ENCODE measurements at places on chromosomes 2 and 18. TPM values are rescaled to one million over a fixed set of nuclear protein-coding genes. Genes with fewer than 3 reads are reported as not detected.

The PNPT1 gene
- 21.0 TPM for polyA plus RNA-seq

The CXCR2 gene
- 0.30 TPM for polyA plus RNA-seq

The KCNS3 gene
- 9.0 TPM for polyA plus RNA-seq

The PPIG gene
- polyA plus RNA-seq = 87.5 TPM

The POMC gene
- polyA plus RNA-seq = 2.0 TPM

The ASXL2 gene
- polyA plus RNA-seq = 5.5 TPM

The TMEFF2 gene
- polyA plus RNA-seq = 1.3 TPM

The ST8SIA5 gene
- 0.83 TPM for polyA plus RNA-seq

The RIT2 gene
- not detected for polyA plus RNA-seq

The VAMP5 gene
- 19.1 TPM for polyA plus RNA-seq

The TOGARAM2 gene
- polyA plus RNA-seq = not detected

The TRIB2 gene
- 42.3 TPM for polyA plus RNA-seq
